Large intestine (tissue), 12 donors: ENCODE measurements at places on chromosomes 5 and 9.
A peak's percentile ranks its signal among the peaks of the same experiment; 100 is the strongest.

DNA sequence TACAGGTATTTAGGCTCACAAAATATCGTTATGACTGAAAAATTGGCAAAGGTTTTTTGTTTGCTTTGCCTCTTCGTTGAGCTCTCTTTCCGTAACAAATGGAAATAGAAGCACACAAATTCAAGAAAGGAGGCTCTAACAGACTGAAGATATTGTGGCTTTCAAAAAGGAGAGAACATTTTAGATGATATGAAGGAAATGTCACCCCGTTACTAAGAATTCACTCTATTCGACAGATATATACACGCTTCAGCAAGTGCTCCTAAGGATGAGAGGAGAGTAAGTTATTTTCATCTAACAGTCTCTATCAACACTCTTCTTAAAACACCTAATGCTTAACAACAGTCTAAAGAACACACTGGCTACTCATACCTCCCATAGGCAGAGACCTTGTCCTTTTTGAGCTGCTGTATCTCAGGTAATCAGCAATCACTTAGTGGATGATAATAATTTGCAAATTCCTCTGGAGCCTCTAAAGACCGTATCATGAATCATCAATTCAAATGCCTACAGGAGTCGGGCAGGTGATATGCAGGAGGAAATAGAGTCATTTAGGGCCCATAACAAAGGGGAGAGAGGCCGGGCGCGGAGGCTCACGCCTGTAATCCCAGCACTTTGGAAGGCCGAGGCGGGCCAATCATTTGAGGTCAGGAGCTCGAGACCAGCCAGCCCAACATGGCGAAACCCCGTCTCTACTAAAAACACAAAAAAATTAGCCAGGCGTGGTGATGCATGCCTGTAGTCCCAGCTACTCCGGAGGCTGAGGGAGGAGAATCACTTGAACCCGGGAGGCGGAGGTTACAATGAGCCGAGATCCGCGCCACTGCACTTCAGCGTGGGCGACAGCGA lies 1.4 kb upstream of the HSDL2 start:
- peak; percentile 42 for DNase-seq

- DNase-seq: peak; percentile 50
These were observed 91.3 kb downstream of the DOCK2 start for GRCh38 chr5:169728418-169728817.

- DNase-seq: peak; percentile 45
These were observed 753 bp downstream of the ARHGAP26 start for GRCh38 chr5:142770650-142771609.

GRCh38 chr5:56233230-56233629 lies at the start of gene ANKRD55:
TSS of gene ANKRD55 (minus strand) at chr5:56233330. CDS start at chr5:56232913, 417 bp downstream.
- DNase-seq: no peak

- no peak for DNase-seq
These were observed 80.8 kb downstream of the TLE4 start for GRCh38 chr9:79652598-79652997.

DNA sequence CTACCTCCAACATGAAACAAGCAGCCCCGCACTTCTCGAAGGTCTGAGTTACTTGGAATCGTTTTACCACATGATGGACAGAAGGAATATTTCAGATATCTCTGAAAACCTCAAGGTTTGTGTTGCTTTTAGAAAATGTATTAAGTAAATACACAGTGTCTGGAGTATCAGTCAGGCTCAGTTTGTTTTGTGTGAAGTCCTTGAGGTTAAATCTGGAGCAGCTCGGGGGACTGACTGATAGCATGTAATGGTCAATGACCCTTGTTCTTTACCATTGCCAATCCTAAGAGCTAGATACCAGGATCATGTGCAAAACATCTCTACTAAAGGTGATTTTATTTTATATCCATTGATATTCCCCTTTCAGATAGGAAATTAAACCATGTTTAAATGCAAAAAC lies 26.9 kb upstream of the LNPEP start:
- DNase-seq: no peak

- DNase-seq: no peak
These were observed 110.3 kb upstream of the CTSL start for GRCh38 chr9:87615547-87616148.

DNA sequence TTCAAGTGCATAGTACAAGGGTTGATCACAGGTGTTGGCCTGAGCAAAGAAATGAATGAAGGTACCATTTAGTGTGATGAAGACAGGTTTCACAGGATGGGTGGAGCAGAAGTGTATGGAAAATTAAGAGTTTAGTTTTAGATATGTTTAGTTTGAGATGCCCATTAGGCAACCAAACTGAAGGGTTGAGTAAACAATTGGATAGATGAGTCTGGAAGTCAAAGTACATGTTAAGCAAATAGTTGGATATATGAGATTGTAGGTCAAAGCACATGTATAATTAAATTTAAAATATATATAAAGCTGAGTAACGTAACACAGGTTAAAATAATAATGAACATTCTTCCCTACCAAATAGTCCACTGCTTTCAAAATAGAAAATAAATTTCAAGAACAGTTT lies 237.1 kb upstream of the PCSK5 start:
- no peak for DNase-seq

DNA sequence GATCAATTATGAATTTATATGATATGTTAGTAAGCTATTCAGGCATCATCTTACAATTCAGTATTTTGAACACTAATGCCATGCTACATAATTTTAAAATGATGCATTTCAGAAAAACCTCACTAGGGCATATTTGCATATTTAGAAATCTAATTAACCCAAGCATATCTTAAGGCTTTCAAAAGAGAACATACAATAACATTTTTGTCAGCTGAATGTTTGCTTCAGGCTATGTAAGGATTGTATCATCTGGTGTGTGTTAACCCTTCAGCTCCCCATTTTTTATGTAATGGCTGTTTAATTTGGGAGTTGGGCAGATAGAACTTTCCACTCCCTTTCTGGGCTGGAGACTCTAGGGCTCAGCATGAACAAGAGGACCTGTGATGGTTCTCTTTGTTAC lies 299.1 kb upstream of the EFNA5 start:
- DNase-seq: no peak

DNA sequence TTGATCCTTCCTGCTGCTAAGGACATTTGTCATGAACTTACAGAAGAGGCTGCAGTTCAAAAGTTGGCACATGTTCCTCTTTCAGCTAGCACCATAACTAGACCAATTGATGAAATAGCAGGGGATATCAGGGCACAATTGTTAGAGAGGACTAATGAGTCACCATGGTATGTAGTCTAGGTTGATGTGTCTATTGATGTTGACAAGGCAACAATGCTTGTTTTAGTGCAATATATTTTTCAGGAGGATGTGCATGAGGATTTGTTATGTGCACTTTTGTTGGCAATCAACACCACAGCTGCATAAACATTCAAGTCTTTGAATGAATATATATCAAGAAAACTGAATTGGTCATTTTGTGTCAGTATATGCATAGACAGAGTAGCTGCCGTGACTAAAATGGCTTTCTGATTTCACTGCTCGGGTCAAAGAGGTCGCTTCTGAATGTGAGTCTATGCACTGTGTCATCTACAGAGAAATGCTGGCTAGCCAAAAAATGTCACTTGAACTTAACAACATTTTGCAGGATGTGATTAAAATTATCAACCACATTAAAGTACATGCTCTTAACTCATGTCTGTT lies 68.0 kb downstream of the FGF10 start:
- no peak for DNase-seq

- no peak for DNase-seq
These were observed 275.3 kb upstream of the IL12B start for GRCh38 chr5:159605585-159605984.

- DNase-seq: peak; percentile 42
These were observed 86.5 kb upstream of the LMX1B start for GRCh38 chr9:126527109-126527825.

DNA sequence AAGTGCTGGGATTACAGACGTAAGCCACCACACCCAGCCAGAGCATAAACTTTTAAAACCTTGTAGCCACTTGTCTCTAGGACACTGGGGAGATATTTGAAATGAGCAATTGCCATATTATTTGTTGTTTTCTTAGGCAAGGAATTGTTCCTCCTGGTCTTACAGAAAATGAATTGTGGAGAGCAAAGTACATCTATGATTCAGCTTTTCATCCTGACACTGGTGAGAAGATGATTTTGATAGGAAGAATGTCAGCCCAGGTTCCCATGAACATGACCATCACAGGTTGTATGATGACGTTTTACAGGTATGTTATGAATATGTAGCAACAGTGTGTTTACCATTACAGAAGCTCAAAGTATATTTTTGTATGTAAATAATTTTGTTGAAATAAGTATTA lies 30.5 kb downstream of the SFXN1 start:
- no peak for DNase-seq

DNA sequence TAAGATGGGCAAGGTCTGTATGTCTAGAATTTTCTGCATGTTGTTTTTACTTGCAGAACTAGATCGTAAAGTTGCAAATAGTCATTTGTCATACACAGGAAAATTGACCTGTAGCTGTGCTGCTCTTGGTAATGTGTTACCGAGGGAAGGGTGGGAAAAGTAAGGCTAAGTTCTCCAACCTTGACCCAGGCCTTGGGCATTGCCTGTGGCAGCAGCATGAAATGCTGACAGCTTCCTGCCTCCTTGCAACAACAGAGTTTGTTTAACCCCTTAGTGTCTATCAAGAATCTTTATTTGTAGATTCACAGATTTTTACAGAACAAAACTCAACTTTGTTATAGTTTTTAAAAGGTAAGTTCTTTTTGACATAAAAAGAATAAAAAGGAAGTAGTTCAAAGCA lies 48.3 kb downstream of the ERCC6L2 start:
- peak; percentile 44 for DNase-seq
